ENCODE measurements at places on chromosomes 12 and 14.
A peak's percentile ranks its signal among the peaks of the same experiment; 100 is the strongest.

- DNase-seq: no peak
Observed at GRCh38 chr14:61608245-61609165, 86.8 kb upstream of the HIF1A start.

GRCh38 chr12:11067514-11067913 lies 5.4 kb upstream of the TAS2R46 start:
- DNase-seq: no peak

DNA sequence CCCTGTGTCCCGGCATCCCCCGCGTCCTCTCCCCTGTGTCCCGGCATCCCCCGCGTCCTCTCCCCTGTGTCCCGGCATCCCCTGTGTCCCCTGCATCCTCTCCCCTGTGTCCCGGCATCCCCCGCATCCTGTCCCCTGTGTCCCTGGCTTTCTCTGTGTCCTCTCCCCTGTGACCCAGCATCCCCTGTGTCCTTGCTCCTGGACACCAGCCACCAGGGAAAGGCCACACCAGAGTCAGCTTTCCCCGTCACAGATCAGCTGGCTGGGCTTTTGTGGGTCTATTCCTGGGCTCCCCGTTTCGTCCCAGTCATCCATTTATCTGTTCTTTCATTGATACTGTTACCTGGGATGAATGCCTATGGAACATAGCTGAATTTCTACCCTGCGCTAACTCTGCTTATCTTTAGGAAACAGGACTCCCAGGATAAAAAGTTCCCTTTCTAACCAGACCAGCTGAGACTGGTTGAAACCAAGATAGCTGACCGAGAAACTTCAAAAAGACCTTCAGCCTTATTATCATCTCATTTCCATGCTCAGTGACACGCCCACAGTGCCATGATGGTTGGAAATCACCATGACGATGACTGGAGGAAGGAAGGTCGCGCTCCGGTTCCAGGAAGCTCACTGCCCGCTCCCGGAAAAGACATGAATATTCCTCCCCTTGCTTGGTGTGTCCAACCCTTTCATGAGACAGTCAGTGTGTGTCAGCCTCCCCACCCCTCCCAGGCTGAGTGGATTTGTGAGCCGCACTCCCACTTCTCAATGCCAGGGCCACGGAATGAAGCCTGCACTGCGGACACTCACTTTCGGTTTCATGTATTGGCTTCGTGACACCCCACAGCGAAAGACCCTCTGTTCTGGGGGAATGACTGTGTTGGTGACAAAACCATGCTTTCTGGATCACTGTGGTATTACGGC lies 276.4 kb upstream of the SFSWAP start:
- no peak for DNase-seq

DNA sequence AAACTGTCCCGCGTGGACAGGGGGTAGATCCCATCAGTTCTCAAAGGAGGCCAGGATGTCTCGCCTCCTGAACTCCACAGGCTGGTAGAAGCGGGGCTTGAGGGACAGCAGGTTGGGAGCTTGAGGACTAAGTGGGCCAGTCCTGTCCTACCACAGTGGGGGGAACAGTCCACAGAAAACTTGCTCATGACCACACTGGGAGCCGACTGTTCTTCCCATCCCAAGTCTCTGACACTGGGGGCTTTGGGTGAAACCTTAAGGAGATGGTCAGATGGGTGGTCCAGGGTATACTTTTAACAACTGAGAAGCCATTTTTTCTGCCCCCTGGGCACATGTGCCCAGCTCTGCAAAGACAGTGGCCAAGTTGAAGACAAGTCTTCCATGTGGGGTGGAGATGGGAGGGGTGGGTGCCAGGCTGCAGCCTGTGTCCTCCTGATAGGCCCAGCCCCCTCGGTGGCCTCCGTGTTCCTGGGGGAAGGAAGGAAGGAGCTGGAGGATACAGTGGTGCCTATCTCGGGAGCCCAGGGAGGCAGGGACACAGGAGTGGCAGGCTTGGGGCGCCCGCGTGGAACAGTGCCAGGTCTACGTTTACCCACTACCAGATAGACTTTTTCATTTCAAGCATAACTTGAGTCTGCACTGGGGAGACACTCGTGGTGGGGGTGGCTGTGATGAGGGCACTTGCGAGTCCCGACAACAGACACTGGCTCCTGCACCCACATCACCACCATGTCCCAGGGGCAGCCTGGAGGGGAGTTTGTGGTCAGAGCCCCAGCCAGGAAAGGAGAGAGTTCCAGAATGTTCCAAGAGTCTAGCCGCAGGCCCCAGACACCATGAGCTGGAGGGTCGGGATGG lies 14.7 kb downstream of the RHOF start:
- no peak for DNase-seq

DNA sequence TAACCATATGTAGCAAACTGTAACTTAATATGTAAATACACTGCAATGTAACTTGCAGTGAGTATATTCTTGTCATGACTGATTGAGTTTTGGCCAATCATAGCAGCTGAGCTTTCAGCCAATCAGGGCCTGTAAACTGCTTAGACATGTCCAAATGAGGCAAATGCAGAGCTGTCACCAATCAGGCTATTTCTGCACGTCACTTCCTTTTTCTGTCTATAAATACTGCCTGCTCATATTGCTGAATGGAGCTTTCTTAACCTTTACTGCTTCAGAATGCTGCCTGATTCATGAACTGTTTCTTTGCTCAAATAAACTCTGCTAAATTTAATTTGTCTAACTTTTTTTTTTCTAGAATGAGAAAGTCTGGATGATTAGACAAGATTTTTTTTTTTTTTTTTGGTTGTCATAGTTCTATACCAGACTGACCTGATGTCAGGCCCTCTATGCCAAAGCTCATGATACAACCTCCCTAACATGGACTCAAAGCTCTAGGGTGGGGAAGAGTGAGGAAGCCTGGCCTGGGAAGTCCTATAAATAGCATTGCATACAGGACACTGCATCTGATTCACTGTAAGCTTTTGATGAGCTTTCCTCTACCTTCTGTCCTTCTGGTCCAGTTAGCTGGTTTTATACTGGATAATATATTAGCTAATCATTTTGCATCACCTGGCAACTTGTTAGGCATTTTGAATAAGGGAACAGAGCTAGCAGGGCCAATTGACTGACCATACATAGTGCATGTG lies 12.0 kb downstream of the MGP start:
- no peak for DNase-seq

DNA sequence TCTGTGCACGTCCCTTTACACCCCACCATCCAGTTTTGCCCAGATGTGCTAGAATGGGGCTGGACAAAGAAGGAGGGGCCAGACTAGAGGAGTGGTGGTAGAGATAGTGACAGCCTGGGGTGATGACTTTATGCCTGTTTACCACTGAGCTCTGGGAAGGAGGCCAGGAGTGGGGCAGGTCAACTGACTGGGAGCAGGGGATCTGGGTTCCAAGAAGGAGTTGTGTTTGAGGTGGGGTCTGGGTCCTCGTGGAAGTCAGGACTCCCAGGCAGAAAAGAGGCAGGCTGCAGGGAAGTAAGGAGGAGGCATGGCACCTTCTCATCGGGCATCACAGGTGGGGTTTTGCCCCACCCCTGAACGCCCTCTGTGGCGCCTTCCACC lies 315 bp downstream of the LTB4R2 start:
- DNase-seq: no peak

DNA sequence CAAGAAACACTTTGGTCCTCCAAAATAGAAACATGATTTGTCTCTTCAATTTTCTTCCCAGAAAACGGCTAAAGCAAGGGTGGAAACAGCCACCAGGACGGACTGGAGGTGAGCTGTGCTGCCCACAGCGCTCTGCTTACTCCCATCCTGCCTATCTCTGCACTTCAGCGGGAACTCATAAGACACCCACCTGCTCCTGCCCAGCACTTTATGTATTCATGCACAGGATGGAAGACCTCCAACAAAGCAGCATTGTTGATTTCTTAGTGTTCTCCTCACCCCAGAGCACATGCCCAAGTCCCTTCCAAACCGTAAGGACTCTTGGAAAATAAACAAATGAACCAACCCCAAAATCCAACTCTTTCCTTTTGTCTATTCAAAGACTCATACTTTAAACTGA lies 277.2 kb downstream of the MED13L start:
- DNase-seq: no peak

DNA sequence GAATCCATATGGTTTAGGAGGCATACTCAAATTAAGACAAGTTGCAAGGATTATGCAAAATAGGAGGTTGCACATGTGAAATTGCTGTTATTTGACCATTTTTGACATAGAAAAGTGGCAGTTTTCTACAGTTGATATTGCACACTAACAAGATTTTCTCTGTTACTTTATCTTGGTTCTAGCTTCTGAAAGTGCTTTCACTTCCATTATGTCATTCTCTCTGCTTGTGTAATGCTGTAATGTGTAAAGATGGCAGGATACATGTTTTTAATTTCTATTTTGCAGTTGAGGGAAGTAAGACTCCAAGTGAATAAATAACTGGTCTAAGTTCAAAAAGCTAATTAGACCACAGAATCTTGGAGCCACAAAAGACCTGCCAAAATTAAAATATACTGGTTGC lies 60.6 kb downstream of the MYRFL start:
- DNase-seq: no peak

DNA sequence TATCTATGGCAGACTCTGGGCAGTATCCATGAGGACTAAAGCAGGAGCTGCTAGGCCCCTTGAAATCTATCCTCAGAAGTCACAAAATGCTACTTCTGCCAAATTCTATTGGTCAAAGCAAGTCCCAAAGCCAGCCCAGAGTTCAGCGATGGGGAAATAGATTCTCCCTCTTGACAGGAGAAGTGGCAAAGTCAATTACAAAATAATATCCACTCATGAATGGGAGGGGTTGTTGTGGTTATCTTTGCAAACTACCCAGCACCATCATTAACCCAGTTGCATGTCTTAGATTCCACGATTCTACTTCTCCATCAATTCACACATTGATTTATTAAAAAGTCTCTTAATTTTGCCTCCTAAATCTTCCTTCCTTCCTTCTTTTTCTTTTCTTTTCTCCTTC lies 30.7 kb upstream of the STXBP6 start:
- no peak for DNase-seq

DNA sequence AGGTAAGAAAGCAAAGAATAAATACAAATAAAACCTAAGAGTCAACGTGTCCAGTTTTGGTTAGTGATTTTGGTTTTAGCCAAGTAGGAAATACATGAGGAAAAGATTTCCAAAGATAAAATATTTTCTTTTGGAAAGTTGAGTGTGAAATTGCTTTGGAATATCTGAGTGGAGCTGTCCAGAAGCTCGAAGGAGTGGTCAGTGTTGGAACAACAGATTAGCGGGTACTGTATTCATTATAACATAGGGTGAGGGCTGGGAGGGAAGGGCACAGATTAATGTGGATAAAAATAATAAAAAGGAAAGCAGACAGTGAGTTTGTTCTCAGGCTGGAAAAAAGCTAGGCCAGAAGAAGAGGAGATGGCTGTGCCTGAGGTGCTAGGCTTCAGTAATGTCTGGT lies 101.5 kb upstream of the SLCO1C1 start:
- DNase-seq: no peak

DNA sequence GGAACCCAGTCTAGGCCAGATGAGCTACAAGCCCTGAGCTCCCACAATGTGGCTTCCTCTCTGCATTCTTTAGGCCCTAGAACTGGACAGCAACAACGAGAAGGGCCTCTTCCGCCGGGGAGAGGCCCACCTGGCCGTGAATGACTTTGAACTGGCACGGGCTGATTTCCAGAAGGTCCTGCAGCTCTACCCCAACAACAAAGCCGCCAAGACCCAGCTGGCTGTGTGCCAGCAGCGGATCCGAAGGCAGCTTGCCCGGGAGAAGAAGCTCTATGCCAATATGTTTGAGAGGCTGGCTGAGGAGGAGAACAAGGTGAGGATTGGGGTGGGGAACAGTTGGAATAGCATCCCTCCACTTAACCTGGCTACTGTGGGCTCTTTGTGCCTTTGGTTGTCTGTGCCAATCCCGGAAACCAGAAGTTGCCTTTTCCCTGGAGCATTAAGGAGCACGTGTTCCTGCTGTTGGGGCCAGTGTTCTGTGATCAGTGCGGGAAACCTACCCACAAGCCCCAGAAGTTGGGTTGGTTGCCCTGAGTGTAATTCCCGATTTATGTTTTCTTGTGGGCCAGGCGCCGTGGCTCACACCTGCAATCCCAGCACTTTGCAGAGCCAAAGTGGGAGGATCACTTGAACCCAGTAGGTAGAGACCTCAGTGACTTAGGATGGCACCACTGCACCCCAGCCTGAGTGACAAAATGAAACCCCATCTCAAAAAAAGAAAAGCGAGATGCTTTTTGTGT lies 6.4 kb downstream of the FKBP4 start:
- DNase-seq: no peak

GRCh38 chr14:60509438-60510253 lies 700 bp downstream of the SIX6 start:
- DNase-seq: no peak

- DNase-seq: no peak
Observed at GRCh38 chr12:57479376-57480115, at the start of gene ARHGAP9. ARHGAP9 (minus strand) TSS chr12:57479866; CDS start chr12:57479406, 460 bp downstream.

- no peak for DNase-seq
Observed at GRCh38 chr14:50257732-50258131, 26.4 kb upstream of the SOS2 start.

DNA sequence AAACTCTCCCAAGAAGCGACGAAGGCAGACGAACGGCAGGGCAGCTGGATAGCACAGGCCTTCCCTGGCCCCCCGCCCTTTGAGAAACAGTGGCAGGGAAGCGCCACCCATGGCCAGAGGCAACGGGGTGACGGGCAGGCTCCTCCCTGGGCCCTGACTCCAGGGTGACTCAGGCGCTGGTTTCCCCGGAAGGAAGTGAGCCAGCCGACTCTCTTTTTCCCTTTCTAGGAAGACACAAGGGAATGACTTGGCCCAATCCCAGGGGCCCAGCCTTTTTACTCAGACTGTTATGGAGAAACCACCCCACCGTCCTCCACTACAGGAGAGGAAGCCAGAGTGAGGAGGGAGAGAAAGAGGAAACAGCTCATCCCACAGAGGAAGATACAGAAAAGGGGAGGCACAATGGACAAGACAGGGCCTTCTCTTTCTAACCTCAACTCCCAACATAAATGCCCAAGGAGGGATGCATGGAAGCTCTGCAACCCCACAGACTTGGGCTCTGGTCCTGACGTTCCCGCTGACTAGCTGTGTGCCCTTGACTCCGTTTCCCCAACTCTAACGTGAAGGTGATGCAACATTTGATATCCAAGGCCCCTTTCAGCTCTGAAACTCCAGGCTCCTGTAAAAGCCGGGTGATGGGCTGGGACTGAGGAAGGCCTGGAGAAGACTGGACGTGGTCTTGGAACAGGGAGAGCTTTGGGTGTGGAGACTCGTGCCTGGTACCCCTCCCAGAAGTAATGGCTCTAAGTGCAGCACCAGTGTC lies 27.9 kb downstream of the ACTN1 start:
- peak; percentile 98 for DNase-seq

DNA sequence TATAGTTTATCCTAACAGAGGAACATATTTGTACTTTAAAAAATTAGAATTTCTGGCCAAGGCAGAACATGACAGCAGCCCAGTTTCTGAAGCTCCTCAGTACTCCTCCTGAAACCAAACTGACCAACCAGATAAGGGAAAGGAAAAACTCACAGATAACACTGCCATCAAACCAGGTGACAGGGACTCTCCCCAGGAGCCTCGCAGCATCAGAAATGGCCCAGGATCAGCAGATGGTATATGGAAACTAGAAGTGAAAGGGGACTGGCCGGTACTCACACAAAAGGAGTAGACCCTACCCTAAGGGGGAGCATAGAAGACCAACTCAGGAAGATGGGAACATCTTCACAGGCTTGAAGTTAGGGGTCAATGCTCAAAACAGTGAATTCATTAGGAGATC lies 22.0 kb downstream of the GALC start:
- DNase-seq: no peak

- peak; percentile 64 for DNase-seq
Observed at GRCh38 chr12:93825931-93826555, 148.9 kb downstream of the CRADD start.

GRCh38 chr14:29461506-29461905 lies 466.1 kb downstream of the PRKD1 start:
- DNase-seq: no peak

Measured in GM04504 (cell line).